ENCODE measurements at places on chromosomes 7 and 10.

- DNase-seq = no peak
Measured at GRCh38 chr10:91185239-91185875, 35.1 kb upstream of the PCGF5 start.

DNA sequence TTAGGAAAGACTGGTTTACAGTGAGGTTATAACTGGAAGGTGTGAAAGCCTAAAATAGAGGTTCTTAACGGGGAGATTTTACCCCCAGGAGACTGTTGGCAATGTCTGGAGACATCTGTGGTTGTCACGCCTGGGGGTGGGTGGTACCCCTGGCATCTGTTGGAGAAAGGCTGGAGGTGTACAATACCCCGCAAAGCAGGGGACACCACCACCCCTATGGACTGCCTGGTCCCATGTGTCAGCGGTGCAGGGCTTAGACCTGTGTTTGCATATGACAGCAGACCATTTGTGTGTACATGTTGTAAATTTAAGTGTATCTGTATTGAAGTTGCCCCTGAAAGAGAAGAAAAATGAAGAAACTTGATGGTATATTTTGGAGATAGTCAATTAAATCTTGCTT lies 9.8 kb downstream of the LRRC27 start:
- no peak for DNase-seq

DNA sequence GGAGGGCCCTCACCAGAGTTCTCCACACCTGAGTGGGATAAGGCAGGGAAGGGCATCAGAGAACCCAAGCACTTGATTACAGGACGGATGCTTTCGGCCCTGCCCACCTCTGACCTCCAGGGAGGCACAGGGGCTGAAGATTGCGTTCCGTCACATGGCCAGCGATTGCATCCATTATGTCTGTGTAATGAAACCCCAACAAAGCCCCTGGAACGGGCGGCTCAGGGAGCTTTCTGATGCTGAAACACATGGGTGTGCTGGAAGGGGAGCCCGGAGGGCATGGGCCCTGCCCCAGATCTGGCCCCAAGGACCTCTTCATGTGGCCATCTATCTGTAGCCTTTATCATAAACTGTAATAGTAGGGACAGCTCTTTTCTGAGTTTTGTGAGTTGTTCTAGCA lies 117.2 kb downstream of the PTPN20 start:
- DNase-seq = no peak

DNA sequence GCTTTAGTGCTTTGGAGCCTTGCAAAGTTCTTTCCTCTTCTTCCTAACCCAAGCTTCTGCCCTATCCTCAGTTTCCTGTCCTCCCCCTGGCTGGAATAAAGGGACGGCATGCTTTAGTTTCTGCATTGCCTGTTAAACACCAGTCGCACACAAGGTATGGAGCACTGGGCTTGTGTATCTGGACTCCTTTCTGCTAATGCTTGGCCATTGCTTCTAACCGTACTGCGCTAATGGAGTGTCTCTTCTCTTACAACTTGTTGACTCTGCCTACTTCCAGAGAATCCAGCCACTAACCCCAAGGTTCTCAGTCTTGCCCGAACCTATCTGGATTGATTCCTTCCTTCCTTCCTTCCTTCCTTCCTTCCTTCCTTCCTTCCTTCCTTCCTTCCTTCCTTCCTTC lies 120.6 kb downstream of the REEP3 start:
- DNase-seq = no peak

DNA sequence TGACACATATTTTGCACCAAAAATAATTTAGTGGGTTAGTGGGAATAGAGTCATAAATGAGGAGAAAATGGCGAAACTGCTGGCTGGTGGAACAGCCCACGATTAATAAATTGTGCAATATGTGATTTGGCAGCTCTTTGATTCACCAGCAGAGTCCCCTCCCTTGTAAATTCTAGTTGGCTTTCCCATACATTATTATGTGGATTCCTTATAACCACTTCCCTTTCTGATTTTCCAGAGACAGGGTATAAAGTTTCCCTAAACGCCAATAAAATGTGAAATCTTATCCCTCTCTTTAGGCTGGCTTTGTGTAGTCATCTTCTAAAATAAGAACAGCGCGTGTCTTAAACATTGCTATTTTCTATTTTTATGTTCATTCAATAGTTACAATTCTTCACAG lies 149.4 kb upstream of the FERD3L start:
- DNase-seq = no peak

DNA sequence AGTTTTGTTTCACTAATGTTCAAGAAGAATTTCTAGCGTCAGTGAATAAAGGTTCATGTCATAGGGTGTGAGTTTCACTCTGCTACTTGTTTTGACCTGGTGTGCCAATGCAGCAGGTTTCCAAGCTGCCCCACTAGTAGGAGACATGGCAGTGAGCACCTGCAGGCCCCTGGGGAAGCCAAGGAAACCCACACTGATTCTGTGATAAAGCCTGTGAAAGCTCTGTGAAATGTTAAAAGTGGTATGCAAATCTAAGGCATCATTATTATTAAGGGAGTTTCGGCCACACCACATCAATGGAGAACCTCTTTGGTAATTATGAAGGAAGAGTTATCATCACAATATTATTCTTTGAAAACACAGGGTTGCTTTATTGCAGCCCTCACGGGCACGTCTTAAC lies 46.4 kb downstream of the ABCB5 start:
- no peak for DNase-seq

DNA sequence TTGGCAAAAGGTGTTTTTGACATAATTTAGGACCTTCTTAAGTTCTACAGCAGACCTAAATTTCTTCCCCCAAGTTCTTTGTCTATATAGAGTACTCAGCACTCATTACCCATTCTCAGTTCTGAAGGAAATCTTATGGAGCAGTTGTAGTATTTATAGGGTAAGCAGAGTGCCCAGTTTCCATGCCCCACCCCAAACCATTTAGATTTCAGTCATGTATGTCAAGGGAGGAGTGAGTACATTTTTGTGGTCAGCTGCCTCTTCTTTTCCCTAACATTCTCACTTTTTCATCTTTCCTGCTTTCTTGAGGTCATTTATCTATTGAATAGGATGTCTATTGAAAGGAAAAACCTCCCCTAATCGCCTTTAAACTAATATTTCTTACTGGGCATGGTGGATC lies 83.3 kb downstream of the KAT6B start:
- no peak for DNase-seq

Data from HL-60 (cell line).